ENCODE measurements at places on chromosomes 4 and X.

DNA sequence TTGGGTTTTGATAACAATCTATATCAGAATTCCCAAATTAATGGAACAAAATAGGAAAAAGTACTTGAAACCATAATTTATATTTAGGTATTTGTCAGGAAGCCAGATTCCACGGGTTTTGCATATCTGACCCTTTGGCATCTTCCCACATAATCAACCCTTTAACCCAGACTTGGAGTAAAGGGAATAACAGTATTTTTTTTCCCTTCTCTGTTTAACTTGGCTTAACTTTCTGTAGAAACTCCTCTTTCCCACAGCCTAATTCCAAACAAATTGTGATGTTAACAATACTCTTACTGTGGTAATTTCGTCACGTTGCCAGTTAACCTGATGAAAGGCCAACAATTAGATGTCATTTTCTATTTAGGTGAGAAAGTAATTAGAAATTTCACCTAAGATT lies 49.4 kb upstream of the GUCY1A1 start:
- DNase-seq, result no peak

DNA sequence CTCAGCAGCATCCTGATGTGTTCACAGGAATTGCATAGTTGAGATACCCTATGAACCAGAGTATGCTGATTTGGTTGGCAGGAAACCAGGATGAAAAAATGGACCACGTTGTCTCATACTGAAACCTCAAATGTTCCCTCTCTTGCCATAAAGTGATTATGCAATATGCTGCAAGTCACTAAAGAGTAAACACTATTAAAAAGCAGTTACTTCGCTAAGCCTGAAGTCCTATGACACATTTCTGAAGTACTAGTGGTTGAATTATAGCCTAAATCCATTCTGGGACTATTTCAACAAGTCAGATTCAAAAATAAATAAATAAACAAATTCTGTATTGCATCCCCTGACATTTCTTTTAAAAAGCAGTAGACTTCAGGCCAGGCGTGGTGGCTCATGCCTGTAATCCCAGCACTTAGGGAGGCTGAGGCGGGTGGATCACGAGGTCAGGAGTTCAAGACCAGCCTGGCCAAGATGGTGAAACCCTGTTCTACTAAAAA lies 106.0 kb upstream of the NAP1L5 start:
- no peak for DNase-seq

- no peak for DNase-seq
These were observed 86.1 kb downstream of the FRYL start for GRCh38 chr4:48693856-48694574.

DNA sequence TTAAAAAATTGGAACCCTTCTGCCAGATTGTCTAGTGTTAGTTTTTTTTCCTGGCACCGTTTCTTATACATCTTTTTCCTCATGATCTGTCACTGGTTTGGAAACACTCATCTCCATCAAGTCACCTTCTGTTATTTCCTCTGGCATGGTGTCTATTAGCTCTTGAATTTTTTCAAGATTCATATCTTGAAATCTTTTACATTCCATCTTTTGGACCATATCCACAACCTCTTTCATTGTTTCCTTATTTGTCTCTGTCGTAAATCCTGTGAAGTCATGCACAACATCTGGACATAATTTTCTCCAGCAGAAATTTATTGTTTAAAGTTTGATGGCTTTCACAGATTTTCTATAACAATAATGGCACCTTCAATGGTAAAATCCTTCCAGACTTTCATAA lies 10.2 kb upstream of the TMEM185A start:
- DNase-seq, result no peak

DNA sequence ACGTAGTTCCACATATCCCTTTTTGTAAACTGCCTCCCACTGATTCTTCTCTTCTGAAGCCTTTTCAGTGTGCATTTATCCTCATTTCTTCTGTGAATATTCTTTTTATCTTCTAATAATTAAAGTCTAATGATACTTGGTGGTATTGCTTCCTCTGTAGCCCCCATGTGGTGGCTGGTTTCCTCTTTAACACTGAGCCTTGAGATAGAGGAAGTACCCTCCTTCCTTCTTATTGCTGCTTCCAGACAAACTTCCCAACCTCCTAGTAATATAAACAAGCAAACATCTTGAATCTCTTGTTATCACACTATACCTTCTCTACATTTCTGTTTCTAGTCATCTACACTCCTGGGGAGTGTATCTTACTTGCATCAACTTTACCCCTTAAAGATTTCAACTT lies 310.5 kb upstream of the GIMD1 start:
- DNase-seq, result no peak

- DNase-seq, result no peak
These were observed 539.6 kb upstream of the PRKX start for GRCh38 chrX:4253092-4253491.

- DNase-seq, result no peak
These were observed 20.9 kb downstream of the MAPK10 start for GRCh38 chr4:86338989-86339388.

DNA sequence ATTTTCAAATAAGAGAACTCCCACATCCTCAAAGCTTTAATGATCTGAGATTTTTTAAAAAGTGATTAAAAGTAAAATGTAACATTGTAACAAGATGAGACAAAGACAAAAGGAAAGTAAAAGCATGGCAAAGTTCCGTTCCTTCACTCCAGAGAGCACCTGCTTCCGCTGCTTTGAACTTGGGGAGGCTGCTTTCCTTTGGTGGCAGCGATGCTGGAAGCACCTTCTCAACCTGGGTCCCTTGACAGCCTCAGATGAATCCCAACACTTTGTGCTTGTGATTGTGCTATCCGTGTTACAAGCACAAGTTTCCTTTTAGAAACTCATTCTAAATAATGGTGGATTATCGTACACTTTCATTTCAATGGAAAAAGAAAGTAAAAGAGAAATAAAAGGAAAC lies 59.7 kb downstream of the HADH start:
- DNase-seq, result no peak

- DNase-seq, result no peak
These were observed 307.9 kb upstream of the ZFP42 start for GRCh38 chr4:187687697-187688096.

GRCh38 chrX:38999967-39000745 lies 198.9 kb downstream of the MID1IP1 start:
- DNase-seq, result no peak

DNA sequence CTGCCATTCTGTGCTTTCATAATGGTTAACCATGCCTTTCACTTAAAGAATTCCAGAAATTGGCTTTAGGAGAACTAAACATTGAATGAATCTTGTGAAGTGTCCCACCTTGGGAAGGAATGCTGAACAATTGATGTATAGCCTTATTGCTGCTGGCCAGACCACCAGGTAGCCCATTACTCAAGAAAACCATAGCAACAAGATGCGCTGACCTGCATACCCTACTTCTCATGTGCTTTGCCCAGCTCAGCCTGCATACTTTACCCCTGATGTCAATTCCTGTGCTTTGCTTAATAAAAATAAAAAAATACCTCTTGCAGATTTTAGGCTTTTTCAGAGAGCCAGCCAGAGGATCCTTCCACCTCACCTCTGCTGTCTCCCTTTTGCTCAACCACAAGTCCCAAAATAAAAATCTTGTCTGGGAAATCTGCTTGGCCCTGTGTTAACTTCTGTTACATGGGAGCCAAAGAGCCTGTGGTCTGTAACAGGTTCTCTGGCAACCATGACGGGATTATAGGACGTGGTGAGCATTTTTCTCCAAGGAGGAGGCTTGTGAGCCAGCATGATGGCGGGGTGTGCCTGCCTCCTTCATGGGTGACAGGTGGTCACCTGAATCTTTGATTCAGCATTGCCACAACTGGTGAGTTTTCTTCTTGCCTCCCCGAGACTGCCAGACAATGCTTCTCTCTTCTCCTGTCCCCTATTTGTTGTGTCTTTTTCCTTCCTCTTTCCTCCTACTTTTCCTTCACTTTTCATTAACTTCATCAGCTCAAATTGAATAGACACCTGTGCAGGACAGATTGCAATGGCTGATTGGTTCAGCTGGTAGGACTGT lies 106.8 kb downstream of the ARSJ start:
- no peak for DNase-seq

DNA sequence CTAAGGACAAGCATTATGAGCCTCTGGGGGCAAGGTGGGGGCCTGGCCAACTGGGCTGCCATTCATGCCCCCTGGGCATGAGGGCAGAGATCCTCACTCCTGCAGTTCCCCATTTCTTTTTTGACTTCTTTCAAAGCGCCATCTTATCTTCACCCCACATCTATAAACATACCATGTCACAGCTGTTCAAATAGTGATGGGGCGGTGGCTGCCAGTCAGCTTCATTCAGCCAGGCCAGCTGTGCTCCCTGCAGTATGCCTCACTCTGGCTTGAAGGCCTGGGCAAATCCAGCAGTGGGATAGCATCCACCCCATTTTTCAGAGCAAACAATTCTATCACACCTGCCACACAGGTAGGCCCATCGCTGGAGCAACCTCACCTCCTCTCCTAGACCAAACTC lies 85.5 kb downstream of the NHSL2 start:
- DNase-seq, result no peak

- no peak for DNase-seq
These were observed 5.6 kb downstream of the TIGD4 start for GRCh38 chr4:152773953-152774352.

DNA sequence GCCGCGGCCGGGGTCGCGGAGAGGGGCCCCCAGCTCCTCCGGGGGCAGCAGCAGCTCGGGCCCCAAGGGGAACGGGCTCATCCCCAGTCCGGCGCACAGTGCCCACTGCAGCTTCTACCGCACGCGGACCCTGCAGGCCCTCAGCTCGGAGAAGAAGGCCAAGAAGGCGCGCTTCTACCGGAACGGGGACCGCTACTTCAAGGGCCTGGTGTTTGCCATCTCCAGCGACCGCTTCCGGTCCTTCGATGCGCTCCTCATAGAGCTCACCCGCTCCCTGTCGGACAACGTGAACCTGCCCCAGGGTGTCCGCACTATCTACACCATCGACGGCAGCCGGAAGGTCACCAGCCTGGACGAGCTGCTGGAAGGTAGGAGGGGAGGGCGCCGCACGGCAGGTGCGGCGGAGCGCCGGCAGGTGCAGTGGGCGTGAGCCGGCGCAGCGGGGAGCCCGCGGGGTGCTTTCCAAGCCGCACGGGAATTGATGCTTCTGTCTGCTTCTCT lies 886 bp downstream of the DCLK2 start:
- DNase-seq, result no peak

DNA sequence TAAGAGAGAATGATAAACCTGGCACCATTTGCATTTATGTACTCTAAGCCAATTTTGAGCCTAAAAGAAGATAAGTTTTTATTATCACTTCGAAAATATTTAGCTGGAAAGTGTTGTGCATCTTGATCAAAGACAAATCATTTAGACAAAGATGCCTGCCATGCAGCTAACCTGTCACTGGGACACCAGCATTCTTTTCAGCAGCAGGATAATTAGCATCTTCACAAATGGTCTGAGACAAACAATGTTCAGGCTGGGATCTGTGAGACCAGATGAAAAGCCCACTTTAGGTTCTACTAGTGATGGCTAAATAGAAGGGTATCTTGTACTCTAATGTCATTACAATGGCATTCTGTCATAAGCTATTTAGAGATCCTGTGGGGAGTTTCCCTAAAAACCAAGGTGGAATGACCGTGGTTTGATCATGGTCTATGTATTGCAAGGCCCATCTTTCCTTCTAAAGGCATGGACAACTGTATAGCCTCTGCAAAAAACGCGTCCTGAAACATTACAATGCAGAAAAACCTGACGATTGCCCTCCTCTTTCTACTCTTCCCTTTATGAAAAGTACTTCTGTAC lies 7.2 kb downstream of the PRDM8 start:
- no peak for DNase-seq

DNA sequence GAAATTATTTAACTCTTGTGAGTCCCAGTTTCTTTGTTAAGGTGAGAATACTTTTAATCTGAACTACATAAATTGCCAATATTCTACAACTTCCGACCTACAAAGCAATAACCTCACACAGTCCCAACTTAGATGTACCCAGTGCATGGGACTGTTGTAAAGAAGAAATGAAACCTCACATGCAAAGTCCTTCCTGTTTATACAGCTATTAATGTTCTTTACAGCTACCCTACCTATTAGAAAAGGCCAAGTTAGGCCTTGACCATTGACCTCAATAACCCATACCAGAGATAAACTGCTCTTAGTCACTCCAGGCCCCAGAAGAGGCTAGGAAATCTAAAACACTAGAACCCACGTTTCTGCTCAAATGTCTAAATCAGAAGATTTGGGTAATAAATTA lies 920.1 kb upstream of the TENM3 start:
- no peak for DNase-seq

DNA sequence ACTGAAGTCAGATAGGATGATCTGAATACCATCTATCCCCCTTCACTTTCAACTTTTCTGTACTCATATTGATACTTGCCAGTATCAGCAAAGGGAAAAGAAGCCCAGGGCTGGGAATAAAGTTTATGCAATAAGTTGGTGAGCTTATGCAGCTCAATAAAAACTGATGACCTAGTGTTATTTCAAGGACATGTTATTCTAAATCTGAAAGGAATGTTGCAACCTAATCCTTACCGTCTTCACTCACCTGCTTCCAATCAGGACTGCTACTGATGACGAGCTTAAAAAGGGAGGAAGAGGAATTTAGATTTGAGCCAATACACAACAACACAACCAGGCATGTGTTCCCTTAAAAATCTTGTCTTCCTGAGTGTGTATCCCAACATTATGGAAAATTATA lies 419.9 kb downstream of the SPRY1 start:
- no peak for DNase-seq

GRCh38 chrX:107871136-107871535 lies 45.5 kb downstream of the MID2 start:
- no peak for DNase-seq

GRCh38 chr4:105472871-105473323 lies 965 bp downstream of the PPA2 start:
- no peak for DNase-seq

- no peak for DNase-seq
These were observed 1099.9 kb downstream of the RAPGEF2 start for GRCh38 chr4:160202802-160203201.

DNA sequence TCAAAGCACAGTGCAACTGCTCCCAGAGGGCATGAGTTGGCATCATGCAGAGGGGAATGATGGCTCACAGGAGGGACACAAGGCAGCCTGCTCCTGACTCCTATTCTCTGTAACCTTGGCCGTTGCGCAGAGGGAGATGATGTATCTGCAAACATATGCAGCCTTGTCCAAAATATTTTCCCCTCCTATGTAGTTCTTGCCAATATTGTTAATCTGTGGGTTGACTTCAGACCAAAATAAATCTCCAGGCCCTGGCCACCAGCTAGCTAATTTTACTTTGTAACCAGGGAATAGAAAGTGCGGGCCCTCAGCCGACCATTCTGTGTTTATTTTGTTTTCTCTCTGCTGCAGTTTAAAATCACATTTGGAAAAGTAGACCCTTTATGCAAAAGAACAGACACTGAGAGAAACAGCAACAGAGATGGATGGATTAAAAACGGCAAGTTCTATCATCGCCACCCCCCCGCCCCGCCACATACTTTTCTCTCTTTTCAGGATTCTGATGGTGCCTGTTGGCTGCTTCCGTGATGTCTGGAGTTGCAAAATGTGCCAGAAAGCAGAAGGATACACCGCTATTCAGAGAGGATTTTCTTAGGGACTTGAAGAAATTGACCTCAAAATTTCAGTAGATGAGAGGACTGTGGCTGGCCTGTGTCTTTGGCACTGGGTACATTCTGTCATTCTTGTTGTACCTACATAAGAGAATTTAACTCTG lies 185.3 kb upstream of the BCOR start:
- DNase-seq, result no peak
